Karpas-422 (cell line): ENCODE measurements at places on chromosomes 5 and 9.

DNA sequence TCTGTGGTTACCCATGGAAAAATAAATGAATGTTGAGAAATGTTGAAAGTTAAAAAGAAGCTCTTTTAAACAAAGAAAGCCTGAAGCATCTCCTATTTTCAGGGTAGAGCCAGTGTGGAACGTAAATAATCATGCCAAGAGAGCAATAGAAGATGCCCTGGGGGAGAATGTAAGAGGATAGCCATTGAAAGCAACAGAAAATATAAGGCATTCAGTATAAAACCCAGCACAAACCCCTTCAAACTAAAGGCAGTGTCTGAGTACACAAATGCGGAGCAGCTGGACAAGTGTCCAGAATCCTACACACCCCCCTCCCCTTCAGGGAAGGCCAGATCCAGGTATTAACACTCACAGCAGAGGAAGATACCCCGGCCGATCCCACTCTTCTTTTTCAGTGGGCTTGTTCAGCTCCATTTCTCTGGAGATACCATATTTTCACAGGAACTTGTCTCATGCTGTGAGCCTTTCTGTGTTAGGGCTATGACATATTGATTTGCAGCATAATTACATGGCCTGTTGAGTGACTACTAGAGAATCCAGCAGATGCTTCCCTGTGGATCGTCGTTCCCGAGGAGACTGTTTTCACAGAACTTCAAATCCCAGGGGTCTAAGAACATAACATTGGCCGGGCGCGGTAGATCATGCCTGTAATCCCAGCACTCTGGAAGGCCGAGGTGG lies 101.2 kb downstream of the PLK2 start:
- DNase-seq = no peak

GRCh38 chr5:169095976-169096375 lies 205.0 kb downstream of the SLIT3 start:
- DNase-seq = no peak

DNA sequence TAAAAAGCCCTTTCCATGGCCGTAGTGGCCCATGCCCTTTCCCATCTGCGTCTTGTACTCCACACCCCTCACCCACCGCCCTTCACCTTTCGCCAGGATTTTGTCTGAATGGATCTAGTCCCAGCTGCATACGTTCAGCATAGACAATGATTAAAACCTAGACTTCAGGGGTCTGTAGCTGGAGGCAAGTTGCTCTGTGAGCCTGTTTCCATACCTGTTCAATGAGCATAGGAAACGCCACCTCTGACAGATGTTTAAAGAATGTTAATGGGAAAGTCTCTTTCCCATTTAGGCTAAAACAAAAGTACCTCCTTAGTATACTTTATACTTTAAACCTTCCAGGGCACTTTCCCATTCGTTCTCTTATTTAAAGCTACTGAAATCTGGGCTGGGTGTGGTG lies 105.7 kb downstream of the SPRY4 start:
- no peak for DNase-seq

- DNase-seq = no peak
Measured at GRCh38 chr5:68369457-68370125, 154.0 kb downstream of the PIK3R1 start.

GRCh38 chr9:134518004-134518606 lies 123.5 kb upstream of the COL5A1 start:
- no peak for DNase-seq

DNA sequence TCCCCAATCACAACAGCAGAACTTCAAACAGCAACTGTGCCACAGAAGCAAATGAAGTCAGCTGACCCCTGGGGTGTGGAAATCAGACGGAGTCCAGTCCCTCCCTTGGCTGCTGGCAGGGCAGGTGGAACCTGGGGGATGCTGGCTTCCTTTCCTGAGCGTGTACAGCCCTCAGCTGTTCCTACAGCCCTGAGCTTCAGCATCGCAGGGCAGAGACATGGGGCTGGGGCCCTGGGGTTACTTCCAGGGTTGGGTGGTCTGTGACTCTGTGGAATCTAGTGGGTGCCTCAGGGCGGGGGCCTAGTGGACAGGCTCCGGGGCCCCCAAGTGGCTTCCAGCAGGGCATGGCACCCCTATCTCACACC lies 7.3 kb upstream of the RXRA start:
- DNase-seq = no peak
